ENCODE measurements at places on chromosomes 12 and 14.

GRCh38 chr12:43407816-43408645 lies 144.0 kb downstream of the ADAMTS20 start:
- no peak for DNase-seq

DNA sequence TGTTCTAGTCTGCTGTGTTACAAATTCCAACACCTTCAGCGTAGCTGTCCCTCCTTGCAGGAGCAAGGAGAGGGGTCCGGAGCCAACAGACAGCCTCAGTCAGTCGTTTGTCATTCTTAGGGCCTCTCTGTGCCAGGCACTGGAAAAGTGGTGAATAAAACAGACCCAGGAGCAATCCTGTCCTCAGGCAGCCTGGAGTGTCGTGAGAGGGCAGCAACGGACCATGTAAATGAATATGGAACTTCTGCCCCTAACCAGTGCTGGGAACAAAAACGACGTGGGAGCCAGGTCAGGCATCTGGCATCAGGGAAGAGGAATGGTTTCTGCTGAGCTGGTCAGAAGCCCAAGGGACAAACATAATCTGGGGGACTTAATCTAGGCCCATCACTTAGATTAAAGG lies 64.8 kb upstream of the PSMC1 start:
- DNase-seq = no peak

DNA sequence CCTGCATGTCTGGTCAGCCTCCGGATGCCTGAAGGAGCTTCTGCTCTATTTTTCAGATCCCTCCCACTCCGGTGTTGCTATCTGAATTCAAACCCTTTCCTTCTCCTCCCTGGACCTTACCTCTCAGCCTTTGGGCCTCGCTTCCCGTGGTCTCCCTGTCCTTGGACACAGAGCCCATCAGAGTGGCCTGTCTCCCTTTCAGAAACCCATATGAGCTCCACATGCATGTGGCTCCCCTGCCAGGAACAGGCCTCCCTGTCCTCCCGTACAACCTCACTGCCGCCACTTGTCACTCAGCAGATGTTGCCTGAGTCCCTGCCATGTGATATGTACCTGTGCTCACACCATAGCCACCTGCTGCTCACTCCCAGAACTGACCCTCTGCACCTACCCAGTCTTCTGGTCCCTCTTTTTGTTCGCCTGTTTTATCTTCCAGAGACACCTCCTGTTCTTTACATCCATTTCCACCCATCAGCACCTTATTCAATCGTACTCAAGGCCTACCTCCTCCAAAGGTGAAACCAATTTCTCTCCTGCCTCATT lies 182.5 kb downstream of the ZFP36L1 start:
- DNase-seq = no peak

GRCh38 chr12:87266305-87266704 lies 762.9 kb downstream of the C12orf50 start:
- no peak for DNase-seq

GRCh38 chr12:55188974-55189556 lies 31.8 kb upstream of the OR10A7 start:
- peak; percentile 63 for DNase-seq

- no peak for DNase-seq
Measured at GRCh38 chr12:105024928-105025327, 38.8 kb downstream of the NOPCHAP1 start.

DNA sequence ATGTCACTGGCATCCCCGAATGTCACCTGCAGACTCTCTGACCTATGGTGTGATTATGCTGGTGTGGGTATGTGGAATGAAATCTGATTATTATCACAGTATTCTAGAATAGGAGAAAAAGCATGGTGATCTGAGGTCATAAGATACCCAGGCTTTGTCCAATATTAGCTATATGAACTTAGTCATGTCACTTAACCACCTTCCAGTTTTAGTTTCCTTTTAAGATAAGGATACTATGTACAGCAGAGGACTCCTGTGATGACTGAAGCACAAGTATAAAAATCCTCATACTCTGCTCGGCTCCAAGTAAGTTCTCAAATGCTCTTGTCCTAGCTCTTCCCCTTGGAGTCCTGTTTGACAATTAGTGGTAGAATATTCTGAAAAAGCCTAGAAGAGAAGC lies 2.8 kb downstream of the GNS start:
- no peak for DNase-seq

DNA sequence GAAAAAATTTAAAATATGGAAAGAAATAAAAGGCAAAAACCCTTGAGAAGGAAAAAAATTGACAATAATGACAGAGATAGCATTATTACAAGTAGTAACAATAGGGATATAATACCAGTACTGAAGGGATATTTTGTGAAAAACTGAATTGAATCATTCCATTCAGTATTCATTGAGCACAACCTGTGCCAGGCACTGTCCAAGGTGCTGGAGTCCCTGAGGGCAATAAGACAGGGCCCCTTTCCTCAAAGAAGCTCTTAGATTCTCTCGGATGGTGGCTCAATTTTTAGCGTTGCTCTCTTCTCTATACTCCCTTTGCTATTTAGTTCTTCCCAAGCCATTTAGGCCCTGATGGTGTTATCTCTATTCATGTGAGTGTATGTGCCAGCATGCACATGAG lies 34.3 kb upstream of the GAS2L3 start:
- DNase-seq = peak; percentile 29

- no peak for DNase-seq
Measured at GRCh38 chr12:123696646-123697045, 15.5 kb upstream of the ATP6V0A2 start.

- DNase-seq = no peak
Measured at GRCh38 chr14:95104911-95105310, 52.4 kb downstream of the DICER1 start.

- DNase-seq = peak; percentile 97
Measured at GRCh38 chr14:24366721-24367513, 1.1 kb upstream of the NFATC4 start.

- no peak for DNase-seq
Measured at GRCh38 chr12:524167-524951, 64.6 kb downstream of the B4GALNT3 start.

GRCh38 chr14:105146181-105146975 lies 22.2 kb downstream of the JAG2 start:
- no peak for DNase-seq

- DNase-seq = no peak
Measured at GRCh38 chr12:89309440-89309802, 42.9 kb downstream of the DUSP6 start.

DNA sequence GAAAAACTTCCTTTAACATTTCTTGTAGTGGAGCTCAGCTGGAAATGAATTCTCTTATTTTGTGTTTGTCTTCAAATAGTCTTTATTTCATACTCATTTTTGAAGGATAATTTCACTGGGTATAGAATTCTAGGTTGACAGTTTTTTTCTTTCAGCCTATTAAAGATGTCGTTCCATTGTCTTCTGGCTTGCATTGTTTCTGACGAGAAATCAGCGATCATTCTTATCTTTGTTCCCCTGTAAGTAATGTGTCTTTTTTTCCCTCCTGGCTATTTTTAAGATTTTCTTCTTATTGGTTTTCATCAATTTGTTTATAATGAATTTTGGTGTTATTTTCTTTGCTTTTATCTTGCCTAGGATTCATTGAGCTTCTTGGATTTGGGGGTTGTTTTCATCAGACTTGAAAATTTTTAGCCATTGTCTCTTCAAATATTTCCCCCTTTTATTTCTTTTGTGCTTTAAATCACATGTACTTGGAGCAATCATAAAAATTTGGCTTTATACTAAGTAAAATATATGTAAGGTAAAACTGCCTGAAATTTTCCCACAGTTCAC lies 89.4 kb downstream of the UNC79 start:
- DNase-seq = no peak

DNA sequence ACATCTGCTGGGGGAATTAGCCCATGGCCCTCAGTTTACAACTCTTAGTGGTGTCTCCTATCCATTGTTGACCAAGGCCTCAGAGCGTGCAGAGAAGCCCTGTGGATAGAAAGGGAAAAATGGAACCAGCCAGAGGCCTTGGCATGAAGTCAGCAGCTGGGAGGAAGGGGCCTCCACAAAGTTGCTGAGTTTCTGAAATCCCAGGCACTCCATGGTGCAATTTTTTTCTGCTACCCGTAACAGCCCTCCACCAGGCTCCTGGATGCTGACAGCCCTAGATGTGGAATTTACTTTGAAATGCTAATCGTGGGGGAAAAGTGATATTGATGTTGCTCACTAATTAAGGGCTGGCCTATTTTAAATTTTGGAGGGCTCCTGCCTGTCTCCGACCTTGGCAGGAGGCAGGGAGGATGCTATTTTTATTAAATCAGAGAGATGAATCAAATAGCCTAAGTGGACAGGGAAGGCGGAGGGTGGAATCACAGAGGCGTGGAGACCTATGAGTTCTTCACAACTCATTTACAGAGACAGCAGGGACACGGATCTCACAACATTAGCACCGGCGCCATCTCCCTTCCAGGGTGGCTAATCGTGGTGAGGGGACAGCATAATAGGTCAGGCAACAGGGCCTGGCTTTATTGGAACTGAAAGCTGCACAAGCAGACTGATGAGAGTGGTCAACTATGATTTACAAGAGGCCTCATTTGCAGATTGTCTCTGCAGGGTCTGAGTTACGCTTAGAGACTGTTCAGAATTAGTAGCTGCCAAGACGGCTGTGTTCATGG lies 99.8 kb upstream of the WSCD2 start:
- no peak for DNase-seq

DNA sequence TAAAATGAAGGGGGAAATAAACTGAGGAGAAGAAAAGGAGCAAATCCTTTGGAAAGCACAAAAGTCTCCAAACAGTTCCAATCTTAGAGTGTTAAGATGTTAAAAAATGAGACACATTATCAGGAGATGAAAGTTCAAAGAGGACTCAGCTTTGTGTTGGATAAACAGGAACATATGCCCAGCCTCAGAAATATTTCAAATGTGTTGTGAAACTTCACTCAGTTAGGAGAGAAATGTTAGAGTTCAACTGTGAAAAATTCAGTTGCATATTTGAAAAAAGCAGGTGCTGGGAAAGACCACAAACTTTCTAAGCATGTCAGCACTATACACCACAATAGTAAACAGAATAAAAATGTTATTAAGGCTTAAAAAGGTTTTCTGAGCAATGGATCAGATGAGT lies 136.8 kb upstream of the PRKD1 start:
- no peak for DNase-seq

DNA sequence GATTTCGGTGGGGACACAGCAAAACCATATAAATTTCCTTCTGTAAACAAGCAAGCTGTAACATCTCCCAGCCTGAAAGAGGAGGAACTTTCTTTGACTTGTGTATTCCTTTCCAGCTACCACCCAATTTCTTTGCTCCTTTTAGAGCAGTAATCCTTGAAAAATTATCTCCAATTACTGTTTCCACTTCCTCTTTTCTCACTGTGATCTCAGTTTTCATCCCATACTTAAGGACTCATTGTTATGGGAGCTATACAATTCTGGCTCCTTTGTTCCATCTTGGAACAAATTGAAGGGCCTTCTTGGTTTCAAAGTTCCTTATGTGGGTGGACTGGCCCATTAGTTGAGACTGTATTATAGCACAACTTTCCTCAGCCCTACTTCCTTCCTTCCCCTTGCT lies 152.6 kb downstream of the AKAP6 start:
- DNase-seq = no peak

- no peak for DNase-seq
Measured at GRCh38 chr12:98360401-98360800, 155.0 kb upstream of the TMPO start.

DNA sequence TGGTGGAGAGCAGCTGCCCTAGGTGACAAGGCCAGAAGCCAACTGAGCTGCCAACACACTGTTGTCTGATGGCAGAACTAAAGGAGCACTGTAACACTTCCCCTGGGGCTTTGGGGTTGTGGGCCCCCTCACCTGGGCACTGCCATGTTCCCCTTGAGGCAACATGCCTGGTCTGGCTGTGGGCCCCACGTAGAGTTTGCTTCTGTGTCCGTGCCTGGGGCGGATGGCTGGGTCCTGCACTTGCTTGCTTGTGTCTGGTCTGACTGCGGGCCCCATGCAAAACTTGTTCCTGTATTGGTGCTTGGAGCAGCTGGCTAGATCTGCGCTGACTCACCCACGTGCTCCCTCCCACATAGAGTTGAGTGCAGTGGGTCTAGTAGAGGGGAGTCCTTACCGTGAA lies 78.4 kb downstream of the MNAT1 start:
- no peak for DNase-seq

- no peak for DNase-seq
Measured at GRCh38 chr14:36502558-36503508, 17.2 kb downstream of the NKX2-1 start.

DNA sequence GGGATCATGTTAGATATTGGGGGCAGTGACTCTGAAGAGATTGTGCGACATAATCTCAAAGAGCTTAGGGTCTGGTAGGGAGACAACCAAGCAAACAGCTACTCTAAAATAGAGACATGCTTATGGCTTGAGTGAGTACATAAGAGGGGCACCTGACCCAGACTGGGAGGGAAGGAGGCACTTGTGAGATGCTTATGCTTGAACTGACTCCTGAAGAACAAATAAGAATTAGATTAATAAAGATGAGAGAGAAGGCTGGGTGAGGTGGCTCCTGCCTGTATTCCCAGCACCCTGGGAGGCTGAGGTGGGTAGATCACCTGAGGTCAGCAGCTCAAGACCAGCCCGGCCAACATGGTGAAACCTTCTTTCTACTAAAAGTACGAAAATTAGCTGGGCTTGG lies 19.1 kb downstream of the TMTC2 start:
- no peak for DNase-seq

- no peak for DNase-seq
Measured at GRCh38 chr12:121767525-121768016, 25.9 kb downstream of the RHOF start.

- no peak for DNase-seq
Measured at GRCh38 chr14:95652690-95653089, 33.5 kb upstream of the TCL1B start.

GRCh38 chr12:11958221-11959091 lies 112.3 kb upstream of the BCL2L14 start:
- DNase-seq = no peak

GRCh38 chr12:19161216-19161615 lies 31.7 kb downstream of the PLEKHA5 start:
- no peak for DNase-seq

GRCh38 chr12:49088150-49088931 lies 6.3 kb downstream of the DHH start:
- peak; percentile 81 for DNase-seq

- DNase-seq = no peak
Measured at GRCh38 chr12:39199351-39199750, 243.6 kb downstream of the KIF21A start.

GRCh38 chr14:73293782-73294781 lies 56.8 kb downstream of the PAPLN start:
- DNase-seq = no peak

GRCh38 chr14:63713764-63714163 lies 14.1 kb downstream of the SGPP1 start:
- no peak for DNase-seq

GRCh38 chr12:113173081-113173698 lies 12.1 kb downstream of the DDX54 start:
- no peak for DNase-seq

GRCh38 chr14:45526715-45527549 lies 273.9 kb upstream of the MIS18BP1 start:
- DNase-seq = peak; percentile 29

GRCh38 chr12:62113366-62114011 lies 146.7 kb upstream of the USP15 start:
- DNase-seq = no peak

DNA sequence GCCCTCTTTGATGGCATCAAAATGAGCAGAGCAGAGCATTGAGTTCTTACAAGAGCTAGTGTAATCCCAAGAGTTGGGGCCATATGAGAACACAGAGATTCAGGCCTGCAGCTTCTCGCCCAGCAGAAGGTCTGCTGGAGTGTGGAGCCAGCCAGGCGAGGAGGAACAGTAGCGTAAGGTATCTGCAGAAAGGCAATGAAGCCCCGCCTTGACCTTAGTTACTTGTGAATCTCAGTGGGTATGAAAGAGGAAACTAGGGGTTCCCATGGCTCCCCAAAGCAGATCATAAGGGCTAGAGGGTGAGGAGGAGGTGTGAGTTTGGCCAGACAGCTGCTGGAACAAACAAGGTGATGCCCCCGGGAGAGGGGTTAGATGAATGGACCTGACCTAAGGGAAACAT lies 49.4 kb downstream of the SLC8A3 start:
- no peak for DNase-seq
